ENCODE measurements at places on chromosomes 16 and 17.

GRCh38 chr16:57991551-57992059 lies 8.9 kb downstream of the ZNF319 start:
- no peak for DNase-seq

DNA sequence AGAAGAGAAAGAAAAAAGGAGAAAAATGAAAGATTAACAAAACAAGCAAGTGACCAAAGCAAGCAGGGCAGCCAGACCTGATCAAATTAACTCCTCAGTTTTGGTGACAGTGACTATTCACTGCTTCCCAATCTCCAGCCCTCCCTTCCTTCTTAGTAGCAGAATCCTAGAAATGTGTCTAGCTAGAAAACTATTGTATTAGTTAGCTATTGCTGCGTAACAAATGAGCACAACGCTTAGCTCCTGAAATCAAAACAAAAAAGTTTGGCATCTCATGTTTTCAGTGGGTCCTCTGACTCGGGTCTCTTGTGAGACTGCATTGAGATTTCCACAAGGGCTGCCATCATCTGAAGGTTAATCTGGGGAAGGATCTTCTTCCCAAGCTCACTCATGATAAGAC lies 213.9 kb downstream of the PARN start:
- no peak for DNase-seq

- peak; percentile 90 for DNase-seq
These were observed 8.8 kb downstream of the MMP25 start for GRCh38 chr16:3054965-3055733.

GRCh38 chr16:4624827-4625559 lies 367 bp downstream of the MGRN1 start:
- DNase-seq: peak; percentile 31

DNA sequence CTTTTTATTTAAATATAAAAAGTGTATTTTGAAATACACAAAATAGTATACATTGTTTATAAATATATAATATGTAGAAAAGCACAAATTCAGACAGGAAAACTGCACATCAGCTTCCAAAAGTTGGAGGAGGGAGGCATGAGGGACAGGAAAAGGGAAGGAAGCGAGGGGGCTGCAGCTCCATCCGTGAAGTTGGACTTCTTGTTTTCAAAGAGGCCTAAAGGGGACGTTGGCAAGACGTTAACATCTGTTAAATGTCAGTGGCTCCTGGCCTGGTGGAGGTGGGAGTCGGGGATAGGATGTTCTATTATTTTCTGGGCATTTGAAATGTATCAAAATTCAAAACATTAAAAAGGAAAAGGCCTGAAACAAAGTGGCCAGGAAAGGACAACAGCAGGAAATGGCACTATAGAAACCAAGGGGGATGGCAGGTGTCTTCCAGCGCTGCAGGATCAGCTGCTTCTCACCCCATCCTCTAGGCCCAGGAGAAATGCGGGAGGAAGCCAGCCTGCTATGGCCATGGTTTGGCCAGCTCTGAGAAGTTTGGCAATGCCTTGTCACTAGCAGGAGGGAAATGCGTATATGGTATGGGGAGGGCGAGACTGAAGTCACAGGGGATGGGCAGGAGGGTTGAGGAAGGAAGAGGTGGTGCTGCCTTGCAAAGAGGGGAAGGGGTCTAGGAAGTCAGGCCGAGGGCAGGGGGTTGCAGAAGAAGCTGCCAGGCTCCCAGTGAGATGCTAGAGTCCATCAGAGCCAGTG lies 6.4 kb downstream of the CMTM2 start:
- peak; percentile 29 for DNase-seq

GRCh38 chr17:9386401-9386800 lies 189.2 kb downstream of the STX8 start:
- no peak for DNase-seq

- no peak for DNase-seq
These were observed 12.8 kb downstream of the ZNF174 start for GRCh38 chr16:3413730-3414379.

GRCh38 chr16:10466861-10467260 lies 81.0 kb downstream of the ATF7IP2 start:
- no peak for DNase-seq

- no peak for DNase-seq
These were observed 9.2 kb upstream of the NAT9 start for GRCh38 chr17:74785096-74785980.

DNA sequence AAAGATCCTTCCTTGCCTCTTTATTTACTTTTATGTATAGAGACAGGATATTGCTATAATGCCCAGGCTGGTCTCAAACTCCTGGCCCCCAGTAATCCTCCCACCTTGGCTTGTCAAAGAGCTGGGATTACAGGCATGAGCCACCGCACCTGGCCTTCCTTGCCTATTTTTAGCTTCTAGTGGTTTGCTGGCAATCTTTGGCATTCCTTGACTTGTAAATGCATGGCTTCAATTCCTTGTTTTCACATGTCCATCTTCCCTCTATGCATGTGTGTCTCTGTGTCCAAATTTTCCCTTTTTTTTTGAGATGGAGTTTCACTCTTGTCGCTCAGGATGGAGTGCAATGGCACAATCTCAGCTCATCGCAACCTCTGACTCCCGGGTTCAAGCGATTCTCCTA lies 22.5 kb downstream of the HEXIM2 start:
- DNase-seq: no peak

DNA sequence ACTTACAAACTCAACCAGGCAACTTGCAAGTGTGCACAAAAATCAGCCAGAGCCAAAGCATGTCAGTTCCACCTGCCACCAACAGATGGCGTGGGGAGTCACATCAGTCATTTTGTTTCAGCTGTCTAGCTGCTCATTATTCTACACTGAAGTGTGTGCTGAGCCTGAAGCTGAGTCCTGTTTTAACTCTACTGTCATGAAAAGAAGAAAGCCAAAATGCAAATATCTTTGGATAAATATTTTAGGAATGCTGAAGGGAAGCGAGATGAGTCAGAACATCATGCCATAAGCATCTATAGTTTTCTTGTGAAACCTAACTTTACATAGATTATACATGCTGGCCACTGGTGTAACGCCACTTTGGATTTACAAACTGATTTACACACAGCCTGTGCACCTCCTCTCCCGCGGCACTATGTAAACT lies 172.6 kb downstream of the CDK5R1 start:
- DNase-seq: peak; percentile 65

- no peak for DNase-seq
These were observed 24.8 kb upstream of the MYO1D start for GRCh38 chr17:32901743-32902142.

- DNase-seq: no peak
These were observed 7.2 kb downstream of the KRT38 start for GRCh38 chr17:41433586-41433985.

DNA sequence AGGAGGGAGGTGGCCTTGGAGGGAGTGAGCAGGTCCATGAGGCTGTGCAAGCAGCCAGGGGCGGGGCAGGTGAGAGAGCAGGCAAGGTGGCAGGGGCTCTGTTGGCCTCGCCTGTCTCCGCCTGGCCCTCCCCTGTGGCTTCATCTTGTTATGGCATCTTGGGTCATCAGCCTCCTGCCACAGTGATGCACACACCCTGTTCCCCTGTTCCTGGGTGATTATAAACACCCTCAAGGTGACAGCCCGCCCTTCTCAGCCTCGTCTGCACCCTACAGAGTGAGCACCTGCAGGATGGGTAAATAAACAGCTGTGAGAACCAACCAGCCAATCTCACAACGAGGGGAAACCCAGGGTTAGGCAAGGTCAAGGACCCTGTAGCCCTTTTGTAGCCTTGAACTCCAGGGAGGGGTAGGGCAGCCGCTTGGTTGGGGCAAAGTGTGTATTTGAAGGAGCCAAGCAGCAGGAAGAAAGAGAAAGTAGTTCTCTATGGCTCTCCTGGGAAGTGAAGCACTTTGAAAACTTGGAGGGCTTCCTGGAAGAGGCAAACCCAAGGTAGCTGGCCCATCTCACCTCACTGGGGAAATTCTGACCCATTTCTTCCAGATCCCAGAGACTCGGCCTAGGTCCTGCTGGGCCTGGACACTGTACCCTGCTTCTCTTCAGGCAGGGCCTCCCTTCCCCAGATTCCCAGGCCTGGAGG lies 60.6 kb downstream of the NT5M start:
- DNase-seq: no peak

GRCh38 chr17:47776330-47777197 lies 43.5 kb downstream of the TBX21 start:
- DNase-seq: peak; percentile 62

- DNase-seq: no peak
These were observed 8.0 kb downstream of the TSR3 start for GRCh38 chr16:1343428-1344242.

GRCh38 chr16:22255335-22255734 lies 41.9 kb upstream of the POLR3E start:
- no peak for DNase-seq

GRCh38 chr16:76910931-76911330 lies 280.1 kb upstream of the MON1B start:
- DNase-seq: no peak

DNA sequence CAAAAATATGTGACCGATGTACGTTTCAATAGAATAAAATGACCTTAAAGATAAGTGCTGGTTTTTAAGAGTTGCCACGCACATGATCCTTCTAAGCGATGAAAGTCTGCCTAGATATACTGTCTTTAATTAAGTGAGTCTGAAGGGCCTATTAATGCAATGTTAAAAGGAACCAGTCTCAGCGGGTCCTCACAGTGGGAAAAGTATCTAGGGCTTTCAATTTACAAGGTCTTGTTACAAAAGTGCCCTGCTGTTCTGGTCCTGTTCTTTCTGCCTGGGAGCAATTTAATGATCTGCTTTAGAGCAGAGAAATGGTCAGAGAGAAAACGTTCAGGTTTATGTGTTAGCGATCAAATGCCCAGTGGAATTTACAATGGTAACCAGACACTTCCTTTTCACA lies 864.0 kb downstream of the KCNJ2 start:
- DNase-seq: no peak

GRCh38 chr17:30761060-30761459 lies 63.4 kb downstream of the CRLF3 start:
- no peak for DNase-seq

Data from AML-193 (cell line).